Naive thymus-derived CD8-positive, alpha-beta T cell (primary cell): ENCODE measurements at places on chromosomes 2 and 18. TPM values are rescaled to one million over a fixed set of nuclear protein-coding genes. Genes with fewer than 3 reads are reported as not detected.

ARHGEF33 gene
- not detected for total RNA-seq

CFC1 gene
- not detected for total RNA-seq

MYO5B gene
- not detected for total RNA-seq

TCF7L1 gene
- not detected for total RNA-seq

KCNG2 gene
- total RNA-seq = not detected

CRYGC gene
- not detected for total RNA-seq

SF3B6 gene
- total RNA-seq = 55.8 TPM

RIT2 gene
- not detected for total RNA-seq

ALPG gene
- not detected for total RNA-seq

ANKRD29 gene
- total RNA-seq = not detected

UGT1A3 gene
- not detected for total RNA-seq

RMND5A gene
- total RNA-seq = 40.7 TPM

IFIH1 gene
- 25.5 TPM for total RNA-seq

IL18R1 gene
- total RNA-seq = 1.9 TPM

LAMA1 gene
- total RNA-seq = not detected

ARHGAP15 gene
- total RNA-seq = 130 TPM

GALNT14 gene
- not detected for total RNA-seq

PTPRM gene
- 0.44 TPM for total RNA-seq

KCTD1 gene
- total RNA-seq = 3.5 TPM

AGXT gene
- not detected for total RNA-seq

TRIM43B gene
- not detected for total RNA-seq

IL36G gene
- total RNA-seq = not detected
